Aorta (tissue), 5 donors: ENCODE measurements at places on chromosomes 1 and 21. TPM values are rescaled to one million over a fixed set of nuclear protein-coding genes. Genes with fewer than 3 reads are reported as not detected.
A peak's percentile ranks its signal among the peaks of the same experiment; 100 is the strongest.

GRCh38 chr1:53071167-53071865, 9.3 kb downstream of the PODN start:
- DNase-seq: peak; percentile 66

- DNase-seq: peak; percentile 85
Observed at GRCh38 chr1:59020151-59020997, 236.5 kb upstream of the JUN start.

- no peak for DNase-seq
Observed at GRCh38 chr1:9440763-9441194, 98.5 kb upstream of the SLC25A33 start.

- DNase-seq: no peak
Observed at GRCh38 chr21:40641042-40641441, 205.9 kb downstream of the DSCAM start.

The OR2L8 gene
- not detected for total RNA-seq

DNA sequence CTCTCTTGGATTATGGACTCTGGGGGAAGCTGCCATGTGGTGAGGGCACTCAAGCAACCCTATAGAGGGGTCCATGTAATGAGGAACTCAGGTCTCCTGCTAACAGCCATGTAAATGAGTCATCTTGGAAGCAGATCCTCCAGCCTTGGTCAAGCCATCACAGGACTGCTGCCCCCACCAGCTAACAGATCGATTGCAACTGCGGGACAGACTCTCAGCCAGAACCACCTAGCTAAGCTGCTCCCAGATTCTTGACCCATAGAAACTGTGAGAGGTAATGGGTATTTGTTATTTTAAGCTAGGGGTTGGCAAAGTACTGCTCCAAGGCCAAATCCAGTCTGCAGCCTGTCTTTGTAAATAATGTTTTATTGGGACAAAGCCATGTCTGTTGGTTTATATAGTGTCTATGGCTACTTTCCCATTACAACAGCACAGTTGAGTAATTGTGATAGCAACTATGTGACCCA, 27.6 kb upstream of the MAP3K7CL start:
- no peak for DNase-seq

DNA sequence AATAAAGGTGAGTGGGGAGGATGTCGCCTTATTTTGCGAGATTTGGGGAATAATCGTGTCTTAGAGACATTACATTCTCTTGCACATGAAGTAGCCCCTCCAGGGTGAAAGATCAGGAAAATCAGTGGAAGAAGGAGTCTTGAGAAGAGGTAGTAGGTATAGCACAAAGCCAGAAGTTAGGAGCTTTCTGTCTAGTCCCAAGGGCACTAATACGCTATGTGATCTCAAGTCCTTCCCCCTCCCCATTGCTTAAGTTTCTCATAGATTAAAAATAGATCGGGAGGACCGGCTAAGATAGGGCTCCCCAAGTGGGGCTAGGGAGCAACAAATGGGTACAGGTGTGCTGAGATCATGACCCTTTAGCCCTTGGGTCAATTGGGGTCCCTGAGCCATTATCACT, 13.5 kb downstream of the LRRN2 start:
- DNase-seq: no peak

DNA sequence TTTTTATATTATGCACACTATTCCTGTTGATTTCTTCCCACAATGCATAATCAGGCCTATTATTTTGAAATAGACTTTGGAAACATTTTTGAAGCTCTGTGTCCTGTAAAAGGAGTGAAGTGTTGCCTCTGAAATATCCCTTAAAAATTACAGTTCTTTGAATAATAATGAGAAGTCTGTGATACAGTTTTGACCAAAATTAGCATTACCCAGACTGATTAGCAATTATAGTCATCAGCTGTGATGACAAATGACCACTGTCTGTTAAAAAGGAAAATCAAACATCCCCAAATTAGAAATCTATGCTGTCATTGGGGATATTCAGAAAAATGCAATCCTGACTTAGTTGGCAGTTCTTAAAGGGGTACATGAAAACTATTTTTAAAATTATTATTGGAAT, 63.7 kb downstream of the PTGS2 start:
- no peak for DNase-seq

The PDE9A gene
- 11.8 TPM for total RNA-seq

GRCh38 chr21:41997657-41998056, 12.5 kb downstream of the ZBTB21 start:
- DNase-seq: no peak

- no peak for DNase-seq
Observed at GRCh38 chr1:1869469-1869868, 21.4 kb downstream of the GNB1 start.

GRCh38 chr1:114691061-114691460, 4.3 kb downstream of the AMPD1 start:
- no peak for DNase-seq

- no peak for DNase-seq
Observed at GRCh38 chr1:160428053-160428452, 27.7 kb downstream of the VANGL2 start.

GRCh38 chr1:230757856-230758708, 10.9 kb downstream of the CAPN9 start:
- no peak for DNase-seq
